Cerebellar nuclear complex (tissue), 1 donor: ENCODE measurements at places on chromosomes 13 and 19.

GRCh38 chr19:18762125-18763023, 28.7 kb downstream of the COMP start:
- DNase-seq = peak; percentile 93

DNA sequence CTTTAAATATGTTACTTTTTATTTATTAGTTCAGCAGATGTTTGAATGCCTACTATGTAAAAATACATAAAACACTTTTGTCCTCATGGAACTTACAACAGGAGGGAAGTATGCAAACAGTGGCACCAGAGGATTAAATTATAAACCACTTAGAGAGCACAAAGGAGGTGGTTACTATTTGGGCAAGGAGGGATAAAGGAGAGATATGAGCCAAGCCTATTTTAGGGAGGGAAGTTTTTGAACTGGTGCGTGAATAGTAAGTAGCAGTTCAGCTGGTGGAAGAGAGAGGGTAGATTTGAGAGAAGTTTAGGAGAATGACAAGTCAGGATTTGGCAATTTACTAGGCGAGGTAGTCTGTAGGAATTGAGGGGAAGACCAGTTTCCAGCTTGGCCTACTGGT, 8.6 kb downstream of the AKAP11 start:
- DNase-seq = no peak

DNA sequence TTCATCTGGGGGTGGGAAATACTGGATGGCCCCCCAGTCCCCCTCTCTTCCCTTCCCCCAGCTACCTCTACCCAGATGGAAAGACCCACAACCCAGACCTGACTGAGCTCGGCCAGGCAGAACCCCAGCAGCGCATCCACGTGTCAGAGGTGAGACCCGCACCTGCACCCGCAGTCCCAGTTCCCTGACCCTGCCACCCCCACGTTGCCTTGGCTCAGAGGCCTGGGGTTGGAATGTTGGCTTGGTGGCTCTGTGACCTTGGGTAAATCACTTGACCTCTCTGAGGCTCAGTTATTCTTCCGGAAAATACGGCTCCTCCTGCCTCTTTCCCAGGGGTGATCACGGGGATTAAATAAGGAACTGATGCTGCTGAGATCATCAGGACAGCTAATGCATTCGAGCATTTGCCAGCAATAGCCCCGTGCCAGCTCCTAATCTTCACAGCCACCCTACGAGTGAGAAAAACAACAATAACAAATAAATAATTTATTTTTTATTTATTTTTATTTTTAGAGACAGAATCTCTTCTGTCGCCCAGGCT, 12.3 kb downstream of the CBLC start:
- no peak for DNase-seq

GRCh38 chr13:61202042-61202441, 213.6 kb downstream of the PCDH20 start:
- no peak for DNase-seq

DNA sequence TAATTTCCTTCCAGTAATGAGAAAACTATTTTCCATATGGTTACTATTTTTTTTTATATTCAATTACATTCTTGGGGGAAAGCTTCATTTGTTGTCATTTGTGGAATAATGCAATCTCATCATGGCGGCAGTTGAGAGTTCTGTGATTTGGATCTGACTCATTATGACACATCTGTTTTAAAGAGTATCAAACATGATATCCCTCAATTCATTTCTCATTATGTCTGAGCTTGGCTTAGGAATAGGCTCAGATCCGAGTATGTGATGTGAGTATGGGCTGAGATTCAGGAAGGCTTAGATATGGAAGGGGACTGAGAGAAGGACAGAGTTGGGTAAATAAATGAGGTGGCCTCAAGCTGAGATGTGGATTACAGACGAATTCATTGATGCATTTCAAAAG, 64.4 kb downstream of the POSTN start:
- DNase-seq = no peak

GRCh38 chr13:60356970-60357369, 40.0 kb upstream of the TDRD3 start:
- DNase-seq = no peak

DNA sequence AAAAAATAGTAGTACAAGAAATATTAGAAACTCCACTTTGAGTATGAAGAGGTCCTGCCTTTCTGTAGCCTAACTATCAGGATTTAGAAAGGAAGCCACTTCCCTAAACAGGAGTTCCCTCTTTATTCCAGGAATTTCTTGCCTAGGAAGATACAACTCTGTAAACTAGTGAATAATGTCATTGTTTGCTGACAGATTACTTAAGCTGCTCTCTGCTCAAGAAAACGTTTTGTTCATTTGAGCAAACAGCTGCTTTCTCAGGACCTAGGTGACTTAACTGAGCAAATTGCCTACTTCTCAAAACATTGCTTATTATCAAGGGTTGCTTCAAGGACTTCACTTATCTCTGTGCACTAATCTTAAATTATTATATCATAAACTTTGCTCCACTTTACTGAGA, 1419.4 kb upstream of the SLC10A2 start:
- no peak for DNase-seq

GRCh38 chr19:54266133-54266532, 9.1 kb upstream of the LILRB5 start:
- DNase-seq = no peak

GRCh38 chr19:778910-779653, 18.2 kb upstream of the PTBP1 start:
- no peak for DNase-seq

- DNase-seq = no peak
Observed at GRCh38 chr19:1045247-1045603, 5.3 kb downstream of the ABCA7 start.

DNA sequence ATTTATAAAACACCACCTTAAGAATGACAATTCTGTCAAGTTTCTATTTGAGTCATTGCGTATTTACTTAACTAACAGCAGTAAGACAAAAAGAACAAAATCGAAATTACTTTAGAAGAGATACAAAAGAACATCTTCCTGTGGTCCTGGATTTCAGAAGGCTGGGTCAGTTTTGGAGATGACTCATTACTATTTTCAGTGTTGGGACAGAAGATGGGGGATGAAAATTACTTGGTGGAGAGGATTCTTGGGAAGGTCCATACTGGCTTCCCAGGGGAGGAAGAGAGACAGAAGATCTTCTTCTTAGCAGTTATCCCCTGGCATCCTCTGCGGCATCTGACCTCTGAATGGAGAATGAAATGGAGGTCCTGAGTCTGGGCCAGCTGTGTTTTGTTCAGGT, 33.5 kb upstream of the CSNK1A1L start:
- DNase-seq = no peak

DNA sequence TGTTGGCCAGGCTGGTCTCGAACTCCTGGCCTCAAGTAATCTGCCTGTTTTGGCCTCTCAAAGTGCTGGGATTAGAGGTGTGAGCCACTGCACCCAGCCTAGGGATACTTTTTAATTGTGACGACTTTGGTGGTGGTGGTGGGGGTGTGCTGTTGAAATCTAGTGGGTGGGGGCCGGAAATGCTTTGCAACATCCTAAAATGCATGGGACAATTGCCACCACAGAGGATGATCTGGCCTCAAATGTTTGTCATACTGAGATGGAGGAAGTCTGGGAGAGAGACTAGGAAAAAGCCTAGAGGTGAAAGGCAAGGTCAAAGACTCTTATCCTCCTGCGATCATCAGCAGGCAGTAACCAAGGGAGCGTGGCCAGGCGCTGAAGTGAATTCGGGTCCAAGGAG, 1.4 kb downstream of the NWD1 start:
- no peak for DNase-seq

DNA sequence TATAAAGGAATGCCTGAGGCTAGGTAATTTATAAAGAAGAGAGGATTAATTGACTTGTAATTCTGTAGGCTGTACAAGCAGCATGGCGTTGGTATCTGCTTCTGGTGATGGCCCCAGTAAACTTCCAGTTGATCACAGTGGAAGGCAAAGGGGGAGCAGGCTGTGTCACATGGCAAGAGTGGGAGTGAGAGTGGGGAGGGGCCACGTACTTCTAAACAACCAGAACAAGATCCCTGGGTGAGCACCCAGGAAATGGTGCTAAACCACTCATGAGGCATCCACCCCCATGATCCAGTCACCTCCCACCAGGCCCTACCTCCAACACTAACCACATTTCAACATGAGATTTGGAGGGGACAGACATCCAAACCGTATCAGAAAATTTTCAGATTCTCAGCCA, 3.0 kb upstream of the RNF113B start:
- DNase-seq = no peak

DNA sequence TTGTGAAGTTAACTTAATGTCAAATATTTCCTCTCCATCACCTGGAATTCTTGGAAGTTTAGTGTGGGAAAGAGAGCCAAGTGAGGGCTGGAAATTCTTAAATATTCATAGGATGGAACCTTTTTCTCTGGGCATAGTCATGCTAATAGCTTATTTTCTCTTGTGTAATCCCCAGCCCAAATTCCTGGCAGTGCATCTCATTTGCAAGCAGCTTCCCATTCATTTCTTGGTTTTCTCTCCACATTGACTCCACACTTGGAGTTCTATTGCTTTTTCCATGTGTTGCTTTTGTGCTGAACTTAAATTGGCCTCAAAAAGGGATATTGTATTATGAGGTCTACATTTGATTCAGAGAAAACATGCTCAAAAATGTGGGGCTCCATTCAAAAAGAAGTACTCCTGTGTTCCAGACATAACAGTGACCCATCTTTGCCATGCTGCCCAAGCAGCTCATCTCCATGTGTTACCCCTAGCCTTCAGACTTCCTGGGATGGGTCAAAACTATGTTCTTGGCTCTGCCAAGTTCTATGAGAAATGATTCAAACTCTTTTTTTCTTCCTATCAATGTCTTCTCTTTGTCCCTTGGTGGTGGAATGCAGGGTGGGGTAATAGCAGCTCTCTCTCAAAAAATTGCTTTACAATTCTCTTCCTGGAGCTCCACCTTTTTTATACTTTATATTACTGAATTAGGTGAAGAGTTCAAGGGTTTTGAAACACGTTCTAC, 2471.5 kb downstream of the PCDH9 start:
- no peak for DNase-seq

DNA sequence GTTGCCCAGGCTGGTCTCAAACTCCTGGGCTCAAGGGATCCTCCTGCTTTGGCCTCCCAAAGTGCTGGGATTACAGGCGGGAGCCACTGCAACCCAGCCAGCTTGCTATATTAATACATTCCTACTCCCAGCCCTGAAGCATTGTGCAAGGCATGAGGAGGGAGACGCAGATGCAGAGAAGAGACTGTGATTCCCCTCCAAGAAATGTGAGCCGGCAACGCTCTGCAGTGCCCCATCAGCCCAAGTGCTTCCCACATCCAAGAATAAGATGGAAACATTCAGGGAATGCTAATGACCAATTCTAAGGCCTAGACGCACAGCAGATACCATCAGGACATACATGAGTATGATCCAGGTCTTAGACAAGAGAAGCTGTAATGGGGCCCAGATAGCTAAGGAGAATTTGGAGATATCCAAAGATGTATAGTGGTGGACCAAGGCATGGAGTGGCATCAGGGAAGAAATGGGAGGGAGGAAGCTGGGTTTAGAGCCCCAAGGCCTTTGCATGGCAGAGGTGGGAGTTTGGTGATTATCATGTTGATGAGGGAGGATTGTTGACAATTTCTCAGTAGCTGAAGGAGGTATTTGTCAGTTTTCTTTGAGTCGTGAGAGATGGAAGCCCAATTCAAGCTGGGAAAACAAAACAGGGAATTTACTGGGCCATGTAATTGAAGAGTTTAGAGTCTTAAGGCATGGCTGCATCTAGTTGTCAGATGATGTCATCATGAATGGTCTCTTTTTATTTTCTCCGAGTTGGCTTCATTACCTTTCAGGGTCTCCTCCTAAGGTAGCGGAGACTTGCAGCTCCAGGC, 2.9 kb downstream of the PPM1N start:
- DNase-seq = no peak
